GM13976 (cell line): ENCODE measurements at places on chromosomes 7 and 10.

DNA sequence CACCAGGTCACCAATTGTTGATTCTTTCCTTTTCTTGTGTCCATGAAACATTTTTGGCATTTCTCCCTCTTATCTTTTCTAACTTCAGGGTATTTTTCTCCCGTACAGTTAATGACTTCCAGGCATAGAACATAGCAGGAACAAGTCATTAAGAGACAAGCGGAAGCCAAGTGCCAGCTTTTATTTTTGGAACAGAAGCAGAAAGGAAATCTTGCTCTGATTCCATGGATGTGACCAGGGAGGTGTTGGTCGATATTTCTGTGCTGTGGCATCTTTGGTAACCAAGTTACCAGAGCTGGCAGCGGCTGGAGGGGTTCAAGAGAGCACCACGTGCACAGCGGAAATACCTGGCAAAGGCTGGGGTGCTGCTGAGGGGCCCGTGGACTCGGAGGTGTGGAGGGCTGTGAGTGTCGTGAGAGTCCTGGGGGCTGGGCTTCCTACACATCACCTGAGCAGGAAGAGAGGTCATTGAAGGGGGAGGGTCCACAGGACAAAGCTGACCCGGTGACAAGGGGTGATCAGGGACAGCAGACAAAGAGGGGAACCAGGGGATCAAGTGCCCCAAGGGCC, 1.8 kb downstream of the LLCFC1 start:
- no peak for DNase-seq

GRCh38 chr7:4888161-4888560, 4.6 kb upstream of the RADIL start:
- no peak for DNase-seq

GRCh38 chr7:157526913-157527634, 190.3 kb downstream of the DNAJB6 start:
- no peak for DNase-seq

DNA sequence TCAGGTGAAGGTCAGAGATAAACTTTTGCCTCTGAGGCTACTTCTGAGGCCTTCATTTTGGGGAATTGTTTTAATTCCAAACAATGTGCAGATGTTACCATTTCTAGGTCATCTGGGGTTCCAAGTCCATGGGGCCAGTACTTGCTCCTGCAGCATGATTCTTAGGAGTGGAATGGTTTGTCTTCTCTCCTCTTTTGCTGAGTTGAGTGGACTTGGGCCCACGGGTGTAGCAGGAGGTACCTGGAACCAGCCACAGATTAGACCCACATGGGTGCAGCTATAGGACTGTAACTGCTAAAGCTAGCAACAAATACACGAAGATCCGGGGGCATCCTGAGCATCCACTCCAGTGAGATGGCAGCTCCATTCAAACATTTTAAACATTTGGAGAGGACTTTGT, 41.6 kb downstream of the WIPF3 start:
- no peak for DNase-seq

- DNase-seq: no peak
Measured at GRCh38 chr7:45660901-45661211, 86.7 kb downstream of the ADCY1 start.

DNA sequence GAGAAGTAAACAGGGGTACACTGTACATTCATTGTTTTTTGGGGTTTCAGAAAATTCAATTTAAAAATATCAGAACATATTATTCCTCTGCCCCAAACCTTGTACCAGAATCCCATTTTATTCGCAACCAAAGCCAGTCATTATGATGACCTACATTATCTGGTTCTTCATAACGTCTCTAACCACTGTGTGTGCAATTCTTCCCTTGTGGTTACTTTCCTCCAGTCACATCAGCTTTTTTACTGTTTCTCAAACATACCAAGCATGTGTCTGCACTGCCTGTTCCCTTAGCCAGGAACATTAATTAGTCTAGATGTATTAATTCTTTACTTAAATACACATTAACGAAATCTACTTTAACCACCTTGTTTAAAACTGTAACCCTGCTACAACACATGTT, 64.8 kb downstream of the THSD7A start:
- no peak for DNase-seq
